Small intestine (tissue), 16 donors: ENCODE measurements at places on chromosomes 16 and 17. TPM values are rescaled to one million over a fixed set of nuclear protein-coding genes. Genes with fewer than 3 reads are reported as not detected.
A peak's percentile ranks its signal among the peaks of the same experiment; 100 is the strongest.

DNA sequence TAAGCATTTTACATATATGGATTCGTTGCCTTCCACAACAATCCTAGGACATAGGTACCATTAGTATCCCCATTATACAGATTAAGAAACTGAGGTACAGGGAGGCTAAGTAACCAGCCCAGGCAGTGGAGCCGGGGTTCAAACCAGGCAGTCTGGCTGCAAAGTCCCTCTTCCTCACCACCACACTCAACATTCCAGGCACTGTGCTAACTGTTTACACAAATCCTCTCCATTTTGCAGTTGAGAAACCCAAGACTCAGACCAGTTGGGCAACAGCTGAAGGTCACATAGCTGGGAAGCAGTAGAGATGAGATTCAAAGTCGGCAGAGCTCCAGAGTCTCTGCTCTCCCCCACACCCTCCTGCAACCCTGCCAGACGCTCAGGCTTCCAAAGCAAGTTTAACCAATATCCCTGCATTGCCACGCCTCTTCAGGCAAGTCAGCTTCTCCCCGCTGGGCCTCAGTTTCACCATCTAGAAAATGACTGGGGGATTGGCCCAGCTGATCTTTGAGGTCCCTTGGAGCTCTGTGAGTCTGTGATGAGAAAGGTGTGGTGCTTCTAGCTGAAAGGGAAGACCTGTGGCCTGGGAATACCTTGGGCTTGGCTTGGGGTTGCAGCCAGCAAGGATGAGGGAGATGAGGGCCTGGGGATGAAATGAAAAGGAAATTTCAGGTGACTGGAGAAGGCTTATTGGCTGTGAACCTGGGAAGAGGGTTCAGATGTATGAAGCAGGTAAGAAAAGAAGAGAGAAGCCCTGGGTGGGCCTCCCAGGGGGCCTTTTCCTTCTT, 14.0 kb downstream of the CCR7 start:
- peak overlapping the region; percentile 32 for H3K27ac ChIP-seq
- no peaks in the 10 kb centered on the region for H3K36me3 ChIP-seq
- H3K4me3 ChIP-seq = no peak overlapping the region
- H3K27me3 ChIP-seq = peaks cover 2% of the 10 kb centered on the region
- H3K4me1 ChIP-seq = peaks cover 27% of the 10 kb centered on the region

DNA sequence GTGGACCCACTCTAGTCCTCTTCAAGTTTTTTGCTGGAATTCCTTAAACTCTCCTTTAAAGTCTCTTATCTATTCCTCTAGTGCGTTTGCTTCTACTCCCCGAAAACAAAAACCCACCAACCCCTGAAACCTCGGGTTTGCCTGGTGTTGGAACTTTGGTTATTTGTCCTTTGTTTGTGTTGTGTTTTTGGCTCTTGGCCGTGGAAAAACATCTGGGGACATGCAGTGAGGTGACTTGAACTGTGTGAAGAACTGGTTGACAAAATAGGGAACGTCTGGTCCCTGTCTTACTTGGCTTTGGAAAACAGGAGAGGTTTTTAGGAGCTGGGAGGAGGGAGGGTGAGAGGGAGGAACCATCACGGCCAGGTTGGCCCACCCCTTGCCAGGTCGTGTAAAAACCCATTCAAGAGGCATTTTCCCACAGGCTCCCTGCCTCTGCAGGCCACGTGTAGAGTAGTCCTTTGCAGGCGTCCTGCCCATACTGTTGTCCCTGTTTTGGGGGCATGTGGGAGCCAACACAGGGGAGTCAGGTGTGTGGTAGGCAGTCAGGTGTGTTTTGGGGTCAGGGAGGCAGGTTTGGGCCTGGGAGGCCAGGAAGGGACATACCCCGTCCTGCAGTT, 169.3 kb downstream of the RAB11FIP4 start:
- peaks cover 8% of the 10 kb centered on the region for H3K4me1 ChIP-seq
- no peaks in the 10 kb centered on the region for H3K36me3 ChIP-seq
- no peak overlapping the region for H3K27ac ChIP-seq
- H3K27me3 ChIP-seq = peaks cover 15% of the 10 kb centered on the region

GRCh38 chr17:5355421-5356129, 63.9 kb downstream of the NUP88 start:
- H3K27ac ChIP-seq = no peak overlapping the region
- H3K27me3 ChIP-seq = no peaks in the 10 kb centered on the region
- H3K4me1 ChIP-seq = no peaks in the 10 kb centered on the region
- H3K36me3 ChIP-seq = peaks cover 40% of the 10 kb centered on the region
- no peak for DNase-seq

CISD3 gene
- polyA plus RNA-seq = 128 TPM

CDH8 gene
- not detected for polyA plus RNA-seq
